ENCODE measurements at places on chromosomes 6 and 20.

- DNase-seq = no peak
Measured at GRCh38 chr6:53797304-53797703, 2.5 kb downstream of the LRRC1 start.

- DNase-seq = no peak
Measured at GRCh38 chr6:34357937-34358336, 34.5 kb downstream of the NUDT3 start.

GRCh38 chr6:25034431-25034921 is 98.7 kb upstream of the RIPOR2 start:
- no peak for DNase-seq

- DNase-seq = no peak
Measured at GRCh38 chr6:41784581-41785171, 2.8 kb upstream of the TOMM6 start.

DNA sequence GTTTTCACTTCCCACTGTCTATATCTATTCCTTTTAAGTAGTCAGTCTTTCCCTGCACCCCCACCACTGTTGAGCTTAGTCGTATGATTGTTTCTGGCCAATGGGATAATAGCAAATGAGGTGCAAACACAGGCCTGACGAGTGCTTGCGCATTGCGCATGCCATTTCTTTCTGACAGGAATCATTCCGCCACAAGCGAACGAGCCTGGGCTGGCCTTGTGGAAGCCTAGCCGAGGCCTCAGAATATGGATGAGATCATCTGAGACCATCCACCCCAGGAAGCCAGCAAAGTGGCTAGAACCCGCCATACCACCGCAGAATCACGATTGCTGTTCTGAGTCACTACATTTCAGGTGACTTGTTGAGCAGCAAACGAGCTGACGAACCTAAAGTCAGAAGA is 52.2 kb upstream of the PRL start:
- no peak for DNase-seq

DNA sequence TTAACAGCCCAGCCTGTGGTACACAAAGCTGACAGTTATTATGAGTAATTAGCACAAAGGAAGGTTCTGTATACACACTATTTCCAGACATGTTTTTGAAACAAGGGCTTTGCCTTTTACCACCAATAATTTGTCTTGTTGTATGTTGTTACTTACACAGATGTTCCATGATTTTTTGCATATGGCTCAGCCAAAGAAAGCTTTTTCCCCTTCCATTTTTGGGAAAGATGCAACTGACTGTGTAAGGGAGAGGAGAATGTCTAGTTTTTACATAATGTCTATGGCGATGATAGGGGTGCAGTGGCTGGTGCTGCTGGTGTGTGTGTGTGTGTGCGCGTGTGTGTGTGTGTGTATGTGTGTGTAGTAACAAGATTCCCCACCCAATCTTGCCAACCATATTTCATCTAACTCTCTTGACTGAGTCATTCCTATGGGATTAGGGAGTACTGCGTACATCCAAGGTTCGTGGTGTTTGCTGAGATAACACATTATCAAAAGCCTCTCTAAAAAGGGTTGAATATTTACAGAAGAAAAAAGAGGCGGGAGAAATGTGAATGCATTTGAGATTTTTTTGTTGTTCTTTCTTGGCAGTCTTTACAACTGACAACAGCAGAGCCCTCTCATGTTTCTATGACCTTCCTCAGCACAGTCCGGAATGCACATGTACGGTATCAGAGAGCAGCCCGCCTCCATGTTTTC is 192.2 kb downstream of the GMPR start:
- DNase-seq = no peak

- no peak for DNase-seq
Measured at GRCh38 chr6:165794179-165794601, 131.1 kb upstream of the PDE10A start.

- DNase-seq = no peak
Measured at GRCh38 chr6:88680654-88681053, 282.8 kb downstream of the RNGTT start.

- no peak for DNase-seq
Measured at GRCh38 chr6:41222513-41222912, 5.6 kb upstream of the TREML4 start.

DNA sequence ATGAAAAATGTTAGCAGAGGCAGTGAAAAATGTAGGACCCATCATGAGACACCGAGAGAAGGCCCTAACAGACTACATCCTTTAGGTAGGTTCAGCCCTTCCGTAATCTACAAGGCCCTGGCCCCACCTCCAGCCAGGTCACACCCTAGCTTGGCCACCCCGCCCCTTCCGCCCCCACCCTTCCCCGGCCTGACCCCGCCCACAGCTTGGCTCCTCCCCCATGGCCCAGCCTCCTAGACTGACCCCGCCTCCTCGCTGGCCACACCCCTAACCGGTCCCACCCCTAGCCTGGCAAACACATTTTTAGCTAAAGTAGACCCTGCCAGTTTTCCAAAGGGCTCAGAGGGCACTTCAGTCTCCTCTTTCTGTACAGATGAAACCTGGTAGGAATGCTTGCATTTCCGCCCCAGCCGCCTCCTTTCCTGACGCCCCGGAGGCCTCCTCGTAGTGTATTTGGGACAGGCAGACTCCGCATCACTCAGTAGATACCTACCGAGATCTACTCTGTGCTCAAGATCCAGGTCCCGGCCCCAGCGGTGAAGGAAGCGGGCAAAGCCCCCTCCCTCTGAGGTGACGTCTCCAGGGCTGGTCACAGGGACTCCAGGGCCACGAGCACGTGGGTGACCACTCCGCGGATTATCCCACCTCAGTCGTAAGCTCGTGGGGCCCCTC is 443.5 kb downstream of the PREX1 start:
- DNase-seq = no peak

GRCh38 chr6:16181439-16182297 is 52.8 kb downstream of the MYLIP start:
- DNase-seq = no peak

DNA sequence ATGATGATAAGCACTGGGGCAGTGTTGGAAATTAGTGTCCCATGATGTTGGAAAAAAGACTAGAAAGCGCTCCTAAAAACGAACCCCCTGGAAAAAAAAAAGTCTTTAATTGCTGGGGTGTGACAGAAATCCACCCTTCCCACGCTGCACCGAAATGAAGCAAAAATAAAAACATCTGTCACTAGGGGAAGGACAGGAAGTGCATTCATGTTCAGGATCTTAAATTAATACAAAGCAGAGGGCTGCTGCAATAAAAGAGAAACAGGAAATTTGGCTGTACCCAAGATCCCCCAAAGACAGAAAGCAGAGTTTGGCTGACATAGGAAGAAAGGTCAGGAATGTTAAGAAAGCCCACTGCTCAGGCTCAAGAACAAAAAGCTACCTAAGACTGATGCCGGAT is 333.9 kb downstream of the TBC1D32 start:
- DNase-seq = no peak

GRCh38 chr6:84028350-84028749 is 5.2 kb upstream of the MRAP2 start:
- no peak for DNase-seq

DNA sequence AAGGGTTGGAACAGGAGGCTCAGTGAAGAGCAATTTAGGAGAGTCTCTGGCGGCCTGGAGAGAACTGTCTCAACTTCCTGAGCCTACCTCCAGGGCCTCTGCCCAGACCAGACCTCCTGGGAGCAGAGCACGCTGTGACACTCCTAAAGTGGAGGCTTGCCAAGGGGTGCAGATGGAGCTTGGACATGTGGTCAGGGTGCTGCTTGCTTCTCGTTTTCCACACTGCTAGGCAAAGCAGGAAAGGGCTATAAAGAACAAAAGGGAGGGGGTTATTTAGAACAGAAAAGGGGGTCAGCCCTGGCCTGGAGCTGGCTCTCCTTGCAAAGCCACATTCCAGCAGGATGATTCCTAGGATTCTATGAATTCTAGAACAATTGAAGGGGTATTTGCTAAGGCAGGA is 145.7 kb upstream of the GGTLC1 start:
- peak; percentile 73 for DNase-seq

DNA sequence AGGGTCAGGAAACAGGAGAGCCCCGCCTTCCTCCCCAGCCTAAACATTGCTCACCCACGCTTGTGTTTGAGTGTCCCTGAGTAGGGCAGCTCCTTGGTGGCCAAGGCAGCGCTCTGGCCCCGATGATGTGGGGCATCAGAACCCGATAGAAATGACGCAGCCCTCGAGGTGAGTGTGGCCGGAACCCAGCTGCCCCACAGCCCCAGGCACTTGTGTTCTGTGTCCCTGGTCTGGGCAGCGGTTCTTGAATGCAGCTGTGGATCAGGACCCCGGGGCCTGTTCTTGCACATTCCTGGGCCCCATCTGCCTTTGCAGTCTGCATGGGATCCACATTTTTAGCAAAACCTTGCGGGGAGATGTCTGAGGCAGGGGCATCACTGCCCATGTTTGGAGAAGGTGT is 12.8 kb downstream of the RBM38 start:
- no peak for DNase-seq

GRCh38 chr6:110266996-110267395 is 86.8 kb downstream of the CDC40 start:
- no peak for DNase-seq

- DNase-seq = no peak
Measured at GRCh38 chr6:166657531-166657930, 30.5 kb upstream of the RPS6KA2 start.

DNA sequence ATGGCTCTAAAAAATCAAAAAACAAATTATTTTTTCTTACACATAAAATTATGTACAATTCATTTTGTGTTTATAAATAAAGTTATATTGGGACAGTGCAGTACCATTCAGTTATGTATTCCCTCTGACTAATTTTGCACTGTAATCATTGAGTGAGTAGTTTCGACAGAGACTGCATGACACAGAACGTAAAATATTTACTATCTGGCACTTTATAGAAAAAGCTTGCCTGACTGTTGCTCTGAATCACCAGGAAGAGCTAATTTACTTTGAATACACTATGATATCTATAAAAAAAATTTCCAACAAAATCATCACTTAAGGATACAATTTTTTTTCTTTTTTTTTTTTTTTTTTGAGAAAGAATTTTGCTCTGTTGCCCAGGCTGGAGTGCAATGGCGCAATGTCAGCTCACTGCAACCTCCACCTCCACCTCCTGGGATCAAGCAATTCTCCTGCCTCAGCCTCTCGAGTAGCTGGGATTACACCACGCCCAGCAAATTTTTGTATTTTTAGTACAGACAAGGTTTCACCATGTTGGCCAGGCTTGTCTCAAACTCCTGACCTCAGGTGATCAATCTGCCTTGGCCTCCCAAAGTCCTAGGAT is 11.0 kb upstream of the KHDC1L start:
- DNase-seq = peak; percentile 5

DNA sequence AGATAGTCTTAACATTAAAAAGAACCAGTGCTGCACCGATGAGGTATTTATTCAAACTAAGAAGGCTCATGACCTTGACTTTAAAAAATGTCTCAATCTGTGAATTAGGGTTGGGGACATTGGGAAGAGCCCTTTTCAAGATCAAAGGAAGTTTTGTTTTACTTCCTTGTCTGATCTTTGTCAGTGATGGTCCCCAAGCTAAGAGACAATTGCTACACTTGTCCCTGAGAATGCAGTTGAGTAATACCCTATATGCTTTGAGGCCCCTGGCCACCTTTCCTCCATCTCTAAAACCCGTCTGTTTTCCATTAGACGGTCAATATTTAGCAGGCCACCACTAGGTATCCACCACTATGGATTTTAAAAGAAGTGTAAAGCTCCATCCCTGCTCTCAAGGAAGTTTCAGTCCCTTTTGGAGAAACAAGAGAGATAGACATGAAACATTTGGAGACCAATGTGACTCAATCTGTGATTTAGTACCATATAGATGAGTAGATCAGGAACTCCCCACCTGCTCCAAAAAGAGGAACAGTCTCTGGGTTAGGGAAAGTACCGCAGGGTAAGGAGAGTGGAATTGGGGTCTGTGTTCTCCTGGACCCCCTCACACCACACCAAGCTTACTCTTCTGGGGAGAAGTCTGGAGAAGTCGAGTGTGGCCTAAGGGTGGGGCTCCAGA is 99.1 kb upstream of the ISM1 start:
- no peak for DNase-seq
